HepG2 (cell line): ENCODE measurements at places on chromosomes 5 and 9.

GRCh38 chr5:157671592-157672330 is 428 bp downstream of the C5orf52 start:
- no peak for DNase-seq

- no peak for DNase-seq
Observed at GRCh38 chr5:82416512-82416911, 138.4 kb upstream of the RPS23 start.

DNA sequence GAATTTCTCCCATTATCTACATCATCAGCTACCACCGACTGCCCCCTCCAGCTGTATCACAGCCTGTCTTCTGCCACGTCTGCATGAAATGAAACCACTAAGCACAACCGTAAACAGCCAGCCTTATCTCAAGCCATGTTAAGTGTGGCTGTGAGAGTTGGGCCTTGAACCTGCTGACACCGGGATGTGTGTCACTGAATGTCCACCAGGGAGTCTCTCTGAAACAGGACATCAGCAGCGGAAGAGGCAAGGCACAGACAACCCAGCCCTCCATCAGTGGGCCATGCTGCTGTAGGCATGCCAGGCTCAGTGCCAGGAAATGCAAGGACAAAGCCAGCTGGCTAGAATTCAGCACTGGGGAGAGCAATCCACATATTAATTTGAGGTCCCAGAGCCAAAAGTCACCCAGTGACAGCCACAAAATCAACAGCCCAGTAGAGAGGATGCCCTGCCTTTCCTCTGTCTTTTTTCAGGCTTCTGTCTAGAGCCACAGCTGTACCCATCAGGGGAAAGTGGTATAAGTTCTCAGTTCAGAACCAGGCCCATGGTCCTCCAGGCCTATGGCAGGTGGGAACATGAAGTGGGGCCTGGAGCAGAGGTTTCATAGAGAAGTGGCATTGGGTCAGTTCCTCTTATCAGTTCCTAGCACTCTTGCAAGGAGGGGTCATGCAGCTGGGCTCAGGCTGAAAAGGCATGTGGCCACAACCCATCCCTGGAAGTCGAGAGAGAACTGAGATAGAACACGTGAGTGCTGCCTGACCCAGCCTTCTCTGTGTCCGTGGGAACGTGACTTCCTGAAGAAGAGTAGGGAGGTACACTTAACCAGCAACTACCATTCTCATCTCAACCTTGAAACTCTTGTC is 199.4 kb downstream of the ESM1 start:
- DNase-seq, result no peak

GRCh38 chr5:137636830-137637714 is 98.8 kb downstream of the KLHL3 start:
- no peak for DNase-seq

DNA sequence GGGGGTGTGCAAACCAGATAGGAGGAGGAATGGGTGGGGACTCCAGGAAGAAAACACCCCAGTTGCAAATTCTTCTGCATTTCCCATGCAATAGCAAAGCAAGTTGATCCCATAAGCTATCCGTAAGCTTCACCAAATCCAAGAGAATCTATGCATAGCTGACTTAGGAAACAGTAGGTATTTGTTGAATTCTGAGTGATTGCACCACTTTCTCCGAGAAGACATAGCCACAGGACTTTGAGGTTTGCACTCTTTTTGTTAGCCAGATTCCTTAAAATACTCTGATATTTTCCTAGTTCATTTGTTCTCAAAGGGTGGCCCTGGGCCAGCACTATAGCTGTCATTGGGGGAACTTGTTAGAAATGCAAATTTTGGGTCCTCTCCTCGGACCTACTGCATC is 271.9 kb downstream of the SLIT3 start:
- DNase-seq, result no peak
